Activated CD4-positive, alpha-beta T cell treated with anti-CD3 and anti-CD28 coated beads, Interleukin-2, amount 50 U/mL, for 16 hours (primary cell): ENCODE measurements at places on chromosomes 7 and 10.

DNA sequence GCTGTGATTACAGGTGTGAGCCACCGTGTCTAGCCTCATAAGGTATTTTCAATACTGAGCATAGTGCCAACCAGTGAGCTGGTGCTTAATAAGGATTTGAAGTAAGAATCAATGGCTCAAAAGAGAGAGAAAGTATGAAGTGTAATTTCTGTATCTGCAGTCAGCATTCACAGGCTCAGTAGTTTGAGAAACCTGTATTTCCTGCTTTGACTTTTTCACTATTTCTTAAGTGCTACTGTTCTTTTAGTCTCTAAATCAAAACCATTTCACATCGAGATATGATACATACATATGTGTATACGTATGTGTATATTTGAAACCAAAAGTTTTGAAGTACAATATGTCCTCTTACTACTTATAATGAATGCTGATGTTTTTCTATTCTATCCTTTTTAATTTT is 189.9 kb downstream of the PPP1R9A start:
- no peak for DNase-seq

DNA sequence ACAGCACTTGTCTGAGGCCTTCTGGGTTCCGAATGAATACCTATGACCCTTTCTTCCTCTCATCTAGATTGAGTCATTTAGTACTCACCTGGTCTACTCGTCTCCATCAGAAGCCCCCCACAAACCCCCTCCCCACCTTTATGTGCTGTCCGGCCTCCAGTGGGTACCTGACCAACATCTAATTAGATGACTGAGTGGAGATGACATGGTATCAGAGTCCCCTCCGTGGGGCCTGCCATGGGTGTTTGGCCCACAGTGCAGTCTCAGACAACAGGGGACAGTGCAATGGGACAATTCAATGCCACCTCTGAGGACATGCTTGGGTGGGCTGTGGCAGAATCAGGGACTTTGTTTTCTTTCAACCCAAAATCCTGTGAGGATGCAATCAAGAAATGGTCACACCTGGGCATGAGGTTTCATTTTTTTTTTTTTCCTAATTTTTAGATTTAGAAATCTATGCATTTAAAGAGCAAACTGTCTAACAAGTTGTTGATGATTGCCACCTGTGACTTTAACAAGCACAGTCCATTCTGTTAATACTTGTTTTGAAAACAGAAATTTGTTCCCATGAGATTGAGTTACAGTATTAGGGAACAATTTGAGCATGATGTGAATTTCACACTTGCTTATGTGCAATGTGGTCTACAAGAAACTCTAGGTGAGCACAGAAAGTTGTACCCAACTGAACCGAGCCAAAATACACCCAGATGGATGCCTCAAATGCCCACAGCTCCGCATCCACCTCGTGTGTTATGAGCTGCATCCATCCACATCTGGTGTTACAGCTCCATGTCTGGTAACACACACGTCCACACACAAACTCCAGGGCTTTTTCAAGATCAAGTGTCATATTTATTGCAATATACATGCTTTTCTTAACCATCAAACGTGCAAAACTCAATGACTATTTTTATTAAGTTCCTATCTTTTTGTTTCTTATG is 27.5 kb downstream of the GPRIN2 start:
- no peak for DNase-seq

DNA sequence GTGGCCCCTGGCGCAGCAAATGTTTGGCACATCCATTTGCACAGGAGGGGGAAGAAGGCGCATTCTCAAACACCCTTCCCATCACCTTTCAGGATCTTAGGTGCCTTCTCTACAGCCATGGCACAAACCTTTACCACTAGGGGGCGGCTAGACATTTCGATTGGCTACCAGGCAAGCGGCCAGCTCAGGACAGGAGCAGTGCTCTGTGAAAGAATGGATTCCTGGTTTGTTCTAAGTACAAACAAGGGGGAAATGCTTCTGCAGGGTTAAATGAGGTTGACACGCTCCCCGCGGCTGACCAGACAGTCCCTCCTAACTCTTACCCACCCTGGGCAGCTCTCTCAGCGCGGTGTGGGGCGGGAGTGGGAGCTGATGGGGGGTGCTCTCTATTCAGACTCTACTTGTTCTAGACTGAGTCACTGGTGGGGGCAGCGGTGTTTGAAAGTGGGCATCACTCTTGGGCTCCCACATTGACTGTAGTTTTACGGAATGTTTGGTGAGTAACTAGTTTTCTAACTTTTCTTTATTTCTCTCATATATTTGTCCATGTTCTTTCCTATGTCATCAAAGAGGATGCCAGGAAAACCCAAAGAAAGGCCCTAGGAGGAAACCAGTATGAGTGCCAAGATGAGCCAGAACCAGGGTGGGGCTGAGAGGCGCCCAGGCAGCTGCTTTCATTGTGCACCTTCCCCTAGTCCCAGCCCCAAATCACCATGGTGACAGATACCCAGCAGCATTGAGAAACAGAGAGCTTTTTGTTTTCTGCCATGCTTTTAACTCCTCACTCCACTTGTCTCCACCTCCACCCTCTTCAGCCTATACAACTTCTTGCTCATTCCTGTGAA is 61.4 kb upstream of the GPR158 start:
- DNase-seq, result peak; percentile 62

- DNase-seq, result peak; percentile 41
Observed at GRCh38 chr7:100884736-100885439, 4.6 kb downstream of the UFSP1 start.

DNA sequence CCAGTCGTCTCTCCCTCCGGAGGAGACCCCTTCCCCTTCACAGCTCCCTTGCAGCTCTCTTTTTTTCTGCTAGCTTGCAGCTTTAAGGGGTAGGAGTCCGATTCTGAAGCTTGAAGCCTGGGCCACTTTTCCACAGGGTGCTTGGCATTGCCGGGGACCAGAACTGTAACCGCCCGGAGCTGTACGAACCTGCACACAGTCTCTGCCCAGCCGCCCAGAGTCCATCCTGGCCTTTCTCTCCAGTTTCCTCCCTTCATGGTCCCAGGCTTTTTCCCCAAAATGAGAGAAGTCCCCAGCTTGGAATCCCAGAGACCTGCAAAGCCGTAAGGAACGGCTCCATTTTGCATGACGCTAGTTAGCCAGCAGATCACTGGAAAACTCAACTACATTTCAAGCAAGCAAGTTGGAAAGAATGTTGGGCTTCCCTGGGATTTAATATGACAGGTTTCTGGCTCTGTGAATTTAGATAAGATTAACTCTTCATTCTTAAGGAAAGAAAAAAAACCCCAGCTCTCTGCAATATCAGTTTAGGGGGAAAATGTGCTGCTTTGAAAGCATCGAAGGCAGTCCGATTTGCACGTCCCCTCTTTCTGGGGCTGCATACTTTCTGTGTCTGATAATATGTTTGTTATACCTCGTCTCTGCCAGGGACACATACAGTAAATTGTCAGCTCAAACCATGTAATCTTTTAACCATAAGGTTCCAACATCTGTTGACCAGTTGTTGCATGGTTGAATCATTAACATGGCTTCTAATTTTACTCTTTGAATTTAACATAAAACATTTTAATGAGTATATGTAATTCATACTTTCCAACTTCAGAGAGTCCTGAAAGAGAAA is 190.0 kb upstream of the LYZL2 start:
- DNase-seq, result no peak

DNA sequence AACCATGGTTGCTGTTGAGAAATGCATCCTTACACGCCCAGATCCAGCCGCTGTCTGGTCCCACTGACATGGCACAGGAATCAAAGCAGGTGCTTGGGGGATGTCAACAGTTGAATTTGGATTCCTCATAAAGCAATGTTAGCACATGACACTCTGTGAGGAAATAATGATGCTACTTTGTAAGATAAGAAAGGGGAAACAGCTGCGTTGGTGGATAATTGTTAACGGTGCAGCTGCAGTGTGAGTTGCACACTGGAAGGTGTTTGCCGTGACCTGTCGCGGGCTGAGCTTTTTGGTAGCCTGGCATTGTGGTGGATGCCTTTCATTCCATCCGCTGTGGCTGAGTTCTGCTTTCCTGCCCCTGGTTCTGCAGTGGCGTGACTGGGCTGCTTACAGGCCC is 113.9 kb downstream of the MGMT start:
- no peak for DNase-seq

DNA sequence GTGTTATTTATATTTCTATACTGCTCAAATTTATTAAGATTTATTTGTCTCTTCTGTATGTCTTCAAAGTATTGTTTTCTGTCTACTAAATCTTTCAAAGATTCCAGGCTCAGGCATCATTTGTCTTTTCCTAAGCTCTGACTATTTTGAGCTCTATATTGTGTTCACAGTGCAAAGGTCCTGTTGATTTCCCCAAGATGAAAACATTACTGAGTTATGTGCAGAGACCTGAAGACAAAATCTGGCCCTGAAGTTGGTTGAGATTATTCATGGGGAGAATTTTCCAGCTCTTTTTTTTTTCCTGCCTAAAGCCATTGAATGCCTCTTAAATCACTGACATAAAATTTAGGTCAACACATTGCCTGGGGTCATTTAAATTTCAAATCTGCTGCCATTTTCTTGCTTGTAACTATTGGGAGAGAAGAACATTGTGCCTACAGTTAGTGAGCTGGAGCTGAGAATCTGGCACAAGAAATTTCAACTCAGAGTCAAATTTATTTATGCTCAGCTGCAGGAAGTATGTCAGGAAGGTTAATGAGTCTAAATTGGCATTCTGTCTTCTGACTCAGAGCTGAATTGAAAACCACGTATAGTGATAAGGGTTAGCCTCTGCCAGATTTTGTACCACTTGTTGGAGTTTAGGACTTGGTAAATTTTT is 31.6 kb downstream of the CSTF2T start:
- DNase-seq, result no peak

- DNase-seq, result peak; percentile 51
Observed at GRCh38 chr10:110613341-110613995, 30.7 kb upstream of the RBM20 start.

DNA sequence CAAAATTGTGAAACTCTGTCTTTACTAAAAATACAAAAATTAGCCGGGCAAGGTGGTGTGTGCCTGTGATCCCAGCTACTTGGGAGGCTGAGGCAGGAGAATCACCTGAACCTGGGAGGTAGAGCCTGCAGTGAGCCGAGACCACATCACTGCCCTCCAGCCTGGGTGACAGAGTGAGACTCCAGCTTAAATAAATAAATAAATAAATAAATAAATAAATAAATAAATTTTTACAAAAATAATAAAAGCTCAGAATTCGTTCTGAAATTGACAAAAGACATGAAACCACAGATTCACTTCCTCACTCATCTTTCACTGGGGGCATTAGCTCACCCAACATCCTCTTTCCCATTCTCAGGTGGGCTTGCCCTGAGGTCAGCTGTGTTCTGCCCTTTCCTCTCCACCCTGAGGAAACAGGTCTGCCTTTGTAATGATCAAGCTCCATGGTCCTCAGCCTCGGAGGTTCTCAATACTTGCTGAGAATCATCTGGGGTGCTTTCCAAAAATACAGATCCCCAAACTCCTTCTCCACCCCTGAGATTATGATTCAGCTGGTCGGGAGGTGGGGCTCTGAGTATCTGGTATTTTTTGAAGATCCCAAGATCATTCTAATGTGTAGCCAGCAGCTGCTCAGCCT is 29.2 kb upstream of the APBB1IP start:
- no peak for DNase-seq

GRCh38 chr10:77493239-77493806 is 144.3 kb downstream of the KCNMA1 start:
- DNase-seq, result no peak

DNA sequence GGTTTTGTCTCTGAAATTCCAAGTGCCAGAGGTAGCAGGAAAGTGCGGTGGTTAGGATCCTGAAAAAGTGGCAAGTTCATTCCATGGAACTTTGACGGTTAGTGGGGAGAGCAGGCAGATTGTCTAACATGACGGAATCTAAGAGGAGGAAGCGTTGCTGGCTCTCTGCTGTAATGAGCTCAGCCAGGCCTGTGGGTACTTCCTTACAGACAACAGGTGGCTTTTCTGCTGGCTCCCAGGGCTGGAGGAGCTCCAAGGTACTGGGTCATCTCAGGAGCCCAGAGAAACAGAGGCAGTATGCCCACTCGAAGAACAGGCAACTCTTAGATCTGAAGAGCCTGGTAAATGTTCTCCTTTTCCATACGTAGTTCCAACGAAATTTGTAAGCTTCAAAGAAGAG is 3.1 kb upstream of the AIFM2 start:
- DNase-seq, result no peak
